ENCODE measurements at places on chromosomes 5 and 9.

DNA sequence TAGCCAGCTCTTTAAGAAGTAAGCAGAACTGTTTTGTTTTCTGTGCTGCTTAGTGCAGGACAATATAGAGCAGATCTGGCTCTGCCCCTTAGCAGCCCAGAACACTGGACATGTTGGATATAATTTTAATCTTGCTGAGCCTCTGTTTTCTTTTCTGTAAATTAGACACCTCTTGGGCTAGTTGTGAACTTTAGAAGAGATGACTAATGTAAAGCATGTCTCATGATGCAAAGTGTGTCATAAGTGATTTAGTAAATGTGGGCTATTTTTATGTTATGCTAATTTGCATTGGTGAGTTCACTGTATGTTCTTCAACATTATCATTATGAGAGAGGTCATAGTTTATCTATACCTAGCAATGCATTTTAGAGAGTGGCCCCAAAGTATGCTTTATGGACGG lies 156.1 kb upstream of the ADAMTSL1 start:
- DNase-seq: no peak

DNA sequence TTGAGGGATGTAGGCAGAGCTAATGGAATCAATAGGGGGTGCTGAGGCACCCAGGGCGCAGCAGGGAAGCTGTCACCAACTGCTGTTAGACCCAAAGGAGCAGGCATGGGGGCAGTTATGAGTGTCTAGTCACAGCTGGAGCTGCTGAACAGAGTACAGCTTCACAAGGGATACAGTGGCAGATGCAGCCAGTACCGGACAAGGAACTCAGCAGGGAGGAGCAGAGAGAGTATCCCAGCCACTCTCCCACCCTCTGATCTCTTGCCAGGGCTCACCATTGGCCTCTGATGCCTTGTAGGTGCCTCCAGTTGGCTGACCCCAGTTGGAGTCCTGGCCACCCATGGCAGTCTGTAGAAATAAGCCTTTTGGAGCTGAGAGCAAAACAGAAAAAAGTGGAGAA lies 42.6 kb upstream of the HSPB3 start:
- DNase-seq: no peak

- no peak for DNase-seq
Observed at GRCh38 chr5:59937633-59938032, 44.1 kb upstream of the PDE4D start.

GRCh38 chr5:94240993-94241651 lies 377.3 kb downstream of the KIAA0825 start:
- no peak for DNase-seq

DNA sequence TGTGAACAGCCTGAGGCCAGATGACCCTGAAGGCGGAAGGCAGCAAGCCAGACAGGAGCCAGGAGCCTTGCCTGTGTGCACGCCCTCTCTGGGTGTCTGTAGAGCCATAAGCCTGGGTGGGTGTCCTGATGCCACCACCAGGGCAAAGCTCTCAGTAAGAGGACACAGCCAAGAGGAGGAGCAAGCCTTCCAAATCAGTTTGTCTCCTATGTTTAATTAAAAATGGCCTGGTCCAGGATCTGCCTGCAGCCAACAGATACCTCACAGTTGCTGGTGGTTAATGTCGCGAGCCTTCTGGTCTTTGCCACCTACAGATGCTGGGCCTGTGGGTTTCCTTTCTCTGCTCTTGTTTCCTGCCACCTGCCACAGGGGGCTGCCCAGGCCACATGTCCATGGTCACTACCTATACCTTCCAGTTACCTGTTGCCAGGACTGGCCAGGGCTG lies 56.9 kb downstream of the SYK start:
- no peak for DNase-seq

GRCh38 chr9:81625969-81626368 lies 63.4 kb downstream of the TLE1 start:
- DNase-seq: no peak

DNA sequence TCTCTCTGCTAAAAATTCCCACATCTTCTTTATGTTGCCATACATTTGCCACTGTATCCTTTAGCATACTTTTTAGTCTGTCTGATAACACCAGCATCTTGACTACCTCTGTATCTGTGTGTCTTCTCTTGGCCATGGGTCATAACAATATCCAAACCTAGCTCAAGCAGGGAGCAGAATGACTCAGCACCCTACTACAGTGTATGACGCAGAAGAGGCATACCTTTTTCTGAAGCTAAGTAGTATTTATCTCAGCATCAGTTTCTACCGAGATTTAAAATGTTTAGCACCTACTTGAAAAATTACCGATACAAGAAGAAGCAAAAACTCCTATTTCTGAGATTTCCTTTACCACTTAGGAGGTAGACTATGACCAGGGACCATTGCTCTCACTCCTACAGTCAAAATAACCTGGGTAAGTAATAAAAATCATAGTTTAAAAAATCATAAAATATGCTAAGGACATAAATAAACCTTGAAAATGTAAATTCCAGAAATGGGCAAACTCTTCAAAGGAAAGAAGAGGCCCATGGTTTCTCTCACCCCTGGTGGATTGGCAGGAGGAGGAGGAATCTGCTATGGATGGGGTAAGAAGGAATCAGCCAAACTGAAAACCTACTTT lies 286.5 kb downstream of the MAST4 start:
- DNase-seq: no peak

GRCh38 chr9:128421482-128421996 lies 882 bp downstream of the CERCAM start:
- DNase-seq: peak; percentile 65

- DNase-seq: no peak
Observed at GRCh38 chr5:136025900-136026299, 2.9 kb upstream of the TGFBI start.

GRCh38 chr9:124698265-124698664 lies 72.8 kb downstream of the NR6A1 start:
- DNase-seq: no peak

- no peak for DNase-seq
Observed at GRCh38 chr5:98217138-98217537, 556.3 kb upstream of the RGMB start.

DNA sequence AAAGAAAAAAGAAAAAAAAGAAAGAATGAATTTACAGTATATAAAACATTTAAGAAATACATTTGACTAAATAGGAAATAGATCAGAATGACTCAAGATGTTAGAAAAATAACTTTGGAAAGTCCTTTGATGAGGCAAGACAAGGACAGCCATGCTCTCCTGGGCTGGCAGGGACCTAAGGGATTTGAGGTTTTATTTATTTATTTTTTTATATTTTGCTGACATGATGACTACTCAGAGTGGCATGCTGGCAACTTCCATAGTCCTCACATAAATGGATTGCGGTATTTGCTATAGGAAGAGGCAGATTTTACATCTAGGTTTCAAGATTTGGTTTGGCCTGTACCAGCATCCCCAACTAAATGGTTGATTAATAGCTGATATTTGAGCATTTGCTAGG lies 17.7 kb downstream of the SLC28A3 start:
- no peak for DNase-seq

- no peak for DNase-seq
Observed at GRCh38 chr9:6417186-6417585, 4.2 kb downstream of the UHRF2 start.

- peak; percentile 81 for DNase-seq
Observed at GRCh38 chr9:107283623-107284616, 841 bp downstream of the RAD23B start.

DNA sequence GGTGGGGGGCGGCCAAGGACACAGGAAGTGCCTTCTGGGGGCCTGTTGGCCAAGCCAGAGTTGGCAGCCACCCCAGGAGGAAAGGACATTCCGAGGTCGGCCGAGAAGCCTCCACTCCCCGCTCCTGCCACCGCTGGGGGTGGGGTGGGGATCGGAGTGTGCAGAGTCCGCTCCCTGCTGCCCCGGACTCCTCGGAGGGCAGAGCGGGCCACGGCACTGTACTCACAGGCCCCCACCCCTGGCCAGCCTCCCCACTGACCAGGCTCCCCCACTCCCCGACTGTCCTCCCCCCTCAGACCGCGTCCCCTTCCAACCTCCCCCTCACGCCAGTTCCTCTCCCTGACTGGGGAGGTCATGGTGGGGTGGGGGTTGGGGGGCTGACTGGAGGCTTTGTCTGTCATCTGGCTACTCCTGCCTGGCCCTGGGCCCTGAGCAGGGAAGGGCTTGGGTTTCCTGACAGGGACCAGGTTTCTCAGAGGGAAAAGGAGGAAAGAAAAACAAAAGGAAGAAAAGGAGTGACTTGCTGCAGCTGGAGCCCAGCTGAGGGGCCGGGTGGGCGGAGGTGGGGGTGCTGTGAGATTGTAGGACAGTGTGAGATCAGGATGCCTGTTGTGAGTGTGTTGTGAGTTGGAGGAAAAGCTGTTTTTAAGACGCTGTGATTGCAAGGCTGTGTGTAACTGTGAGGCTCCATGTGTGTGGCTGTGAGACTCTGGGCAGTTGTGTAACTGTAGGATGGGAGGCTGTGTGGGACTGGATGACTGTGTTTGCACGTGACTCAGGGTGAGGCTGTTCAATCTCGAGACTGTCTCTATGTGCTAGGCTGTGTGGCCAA lies 29.7 kb downstream of the CNTFR start:
- DNase-seq: no peak

DNA sequence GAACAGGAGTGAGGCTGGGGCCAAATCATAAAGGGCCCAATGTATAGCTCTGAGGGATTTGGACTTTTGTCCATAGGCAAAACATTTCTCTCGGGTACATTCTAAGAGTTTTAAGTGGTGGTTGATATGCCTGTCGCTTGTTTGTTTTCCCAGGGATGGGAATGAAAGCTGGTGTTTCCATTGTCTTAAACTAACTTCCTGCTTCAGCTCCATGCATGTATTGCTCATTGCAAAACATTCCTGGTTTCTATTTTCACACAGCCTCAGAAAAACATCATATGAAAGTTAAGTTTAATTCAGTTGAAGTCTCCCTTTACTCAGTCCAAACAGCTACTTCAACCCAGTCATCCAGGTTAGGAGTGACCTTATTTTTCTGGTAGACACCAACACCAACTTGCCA lies 235.0 kb downstream of the ACTL7B start:
- no peak for DNase-seq

- no peak for DNase-seq
Observed at GRCh38 chr5:60101573-60101972, 208.0 kb upstream of the PDE4D start.

- no peak for DNase-seq
Observed at GRCh38 chr5:67043796-67044511, 152.6 kb downstream of the CD180 start.

DNA sequence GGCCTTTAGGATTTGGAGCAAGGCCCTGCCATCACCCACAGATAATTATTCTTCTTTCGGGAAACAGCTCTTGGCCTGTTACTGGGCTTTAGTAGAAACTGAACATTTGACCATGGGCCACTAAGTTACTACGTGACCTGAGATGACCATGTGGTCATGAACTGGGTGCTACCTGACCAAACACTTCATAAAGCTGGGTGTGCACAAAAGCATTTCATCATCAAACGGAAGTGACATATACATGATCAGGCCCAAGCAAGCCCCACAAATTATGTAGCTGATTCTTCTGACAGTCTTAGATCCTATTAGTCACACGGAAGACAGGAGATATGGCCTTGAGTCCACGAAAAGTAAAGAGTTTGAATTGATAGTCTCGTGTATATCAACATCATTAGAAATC lies 130.9 kb upstream of the FBN2 start:
- no peak for DNase-seq

DNA sequence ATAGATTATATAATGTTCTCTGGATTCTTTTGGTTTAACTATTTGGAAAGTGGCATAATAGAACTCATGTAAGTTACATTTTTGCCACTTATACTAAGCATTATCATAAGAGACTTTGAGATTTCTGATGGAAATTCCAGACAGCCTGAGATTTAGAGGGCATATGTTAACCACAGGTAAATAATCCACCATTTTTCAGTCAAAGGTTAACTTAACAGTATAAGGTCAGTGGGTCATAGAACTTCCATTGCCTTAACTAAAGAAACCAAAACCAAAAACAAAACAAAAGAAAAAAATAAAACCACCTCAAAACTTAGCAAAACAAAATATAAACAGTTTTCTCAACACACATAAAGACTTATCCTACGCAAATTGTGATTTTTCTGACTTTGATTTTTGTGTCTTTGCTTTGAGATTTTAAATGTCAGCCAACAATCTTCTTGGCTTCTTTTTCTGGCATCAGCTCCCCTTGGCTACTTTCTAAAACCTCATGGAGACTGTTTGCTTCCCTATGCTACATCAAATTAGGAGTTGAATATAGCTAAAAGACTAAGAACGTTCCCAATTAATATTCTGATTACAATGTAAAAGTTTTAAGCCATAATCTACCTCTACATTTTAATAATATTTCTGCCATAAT lies 430.1 kb upstream of the DAB2 start:
- no peak for DNase-seq

DNA sequence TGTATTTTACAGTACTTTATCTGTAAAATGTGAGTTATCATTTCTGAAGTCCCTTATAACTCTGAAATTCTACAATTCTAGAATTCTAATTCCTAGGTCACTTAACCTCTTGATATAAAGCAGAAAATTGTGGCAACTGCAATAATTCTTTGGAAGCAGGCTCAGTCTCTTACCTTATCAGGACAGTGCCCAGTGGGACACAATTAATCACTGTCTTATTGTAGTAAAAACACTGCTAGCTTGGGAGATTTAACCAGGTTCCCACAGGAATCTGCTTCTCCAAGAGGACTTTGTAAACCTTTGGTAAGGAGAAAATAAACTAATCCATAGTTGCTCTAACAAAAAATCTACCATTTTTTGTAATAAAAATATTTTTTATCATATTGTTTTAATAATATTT lies 18.3 kb upstream of the SPATA9 start:
- DNase-seq: no peak

DNA sequence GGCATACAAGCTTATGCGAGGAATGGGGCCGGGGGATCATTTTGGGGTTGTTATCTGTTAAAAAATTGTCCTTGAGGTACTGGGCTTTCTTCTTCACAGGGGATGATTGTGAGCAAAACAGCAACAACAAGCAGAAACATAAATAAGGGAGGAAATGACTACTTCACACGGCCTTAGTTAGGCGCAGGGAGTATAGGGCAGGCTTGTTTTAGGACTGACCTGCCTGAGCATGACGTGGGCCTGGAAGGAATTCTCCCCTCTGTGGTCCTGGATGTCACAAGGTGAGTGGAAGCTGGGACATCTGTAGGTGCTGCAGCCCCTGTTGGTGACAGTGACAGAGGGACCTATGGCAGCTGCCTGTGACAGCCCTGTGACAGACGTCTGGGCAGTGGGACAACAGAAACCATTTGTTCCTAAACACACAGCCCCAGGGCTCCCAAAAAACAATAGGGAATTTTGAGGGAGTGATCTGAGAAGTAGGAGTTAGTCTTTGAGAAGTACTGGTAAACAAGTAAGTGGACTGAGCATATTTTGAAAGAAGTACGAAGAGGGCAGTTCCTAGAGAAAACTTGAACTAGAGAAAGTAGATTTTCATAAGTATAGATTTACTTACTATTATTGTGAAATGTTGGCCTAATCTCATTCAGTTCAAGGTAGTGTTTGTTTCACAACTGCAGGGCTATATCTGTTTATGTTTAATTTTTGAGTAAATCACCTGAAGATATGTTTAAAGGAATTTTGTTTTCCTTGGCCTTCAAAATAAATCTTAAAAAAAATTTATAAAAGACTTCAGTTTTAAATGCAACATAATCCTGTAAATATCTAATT lies 113.1 kb downstream of the KDM4C start:
- DNase-seq: no peak

- DNase-seq: no peak
Observed at GRCh38 chr5:126499853-126500342, 76.7 kb downstream of the GRAMD2B start.
